ENCODE measurements at places on chromosomes 2 and 18.

GRCh38 chr2:216348756-216349308 lies 23.5 kb downstream of the MARCHF4 start:
- no peak for DNase-seq

DNA sequence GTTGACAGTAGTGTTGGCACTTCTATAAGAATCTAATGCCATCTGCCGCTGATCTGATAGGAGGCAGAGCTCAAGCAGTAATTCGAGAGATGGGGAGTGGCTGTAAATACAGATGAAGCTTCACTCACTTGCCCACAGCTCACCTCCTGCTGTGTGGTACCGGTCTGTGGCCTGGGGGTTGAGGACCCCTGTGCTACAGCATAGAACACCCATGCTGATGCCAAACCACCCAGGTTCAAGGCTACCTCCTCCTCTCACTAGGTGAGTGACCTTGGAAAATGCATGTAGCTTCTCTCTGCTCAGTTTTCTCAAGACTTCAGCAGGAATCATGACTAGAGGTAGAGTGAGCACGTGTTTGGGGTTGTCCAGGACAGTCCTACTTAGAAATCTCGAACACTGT lies 263.4 kb downstream of the SH3BP4 start:
- no peak for DNase-seq

GRCh38 chr2:9552219-9553178 lies 3.1 kb downstream of the ADAM17 start:
- DNase-seq: no peak

GRCh38 chr2:96100893-96101304 lies 15.5 kb downstream of the ADRA2B start:
- no peak for DNase-seq

DNA sequence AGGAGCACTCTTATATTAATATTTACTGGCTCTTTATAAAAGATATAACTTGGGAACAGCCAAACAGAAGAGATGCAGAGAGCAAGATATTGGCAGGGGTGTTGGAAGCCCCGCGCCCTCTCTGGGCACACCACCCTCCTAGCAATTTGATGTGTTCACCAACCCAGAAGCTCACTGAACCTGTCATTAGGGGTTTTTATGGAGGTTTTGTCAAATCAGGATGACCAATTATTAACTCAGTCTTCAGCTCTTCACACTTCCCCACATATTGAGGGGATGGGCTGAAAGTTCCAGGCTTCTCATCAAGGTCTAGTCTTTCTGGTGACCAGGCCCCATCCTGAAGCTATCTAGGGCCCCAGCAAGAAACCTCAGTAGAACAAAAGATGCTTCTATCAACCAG lies 10.9 kb upstream of the INO80D start:
- DNase-seq: no peak
